ENCODE measurements at places on chromosomes 4 and X.

DNA sequence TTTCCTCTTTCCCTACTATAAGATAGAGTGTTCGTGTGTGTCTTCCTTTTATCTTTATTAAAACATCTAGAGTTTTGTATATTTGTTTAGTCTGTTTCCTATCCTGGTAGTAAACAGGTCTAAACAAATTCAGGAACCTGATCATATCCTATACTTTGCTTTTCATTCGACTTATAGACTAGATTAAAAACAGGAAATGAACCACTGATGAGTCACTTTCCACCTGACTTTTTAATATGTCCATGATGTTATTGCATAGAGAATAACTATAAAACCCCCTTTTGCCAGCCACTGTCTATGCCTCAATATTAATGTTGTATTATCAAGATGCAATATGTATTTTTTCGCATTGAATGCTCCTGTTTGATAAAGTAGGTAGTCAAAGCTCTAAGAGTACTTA lies 1794.0 kb downstream of the STIM2 start:
- DNase-seq: no peak

GRCh38 chrX:40012868-40013265 lies 84.9 kb downstream of the BCOR start:
- DNase-seq: no peak

DNA sequence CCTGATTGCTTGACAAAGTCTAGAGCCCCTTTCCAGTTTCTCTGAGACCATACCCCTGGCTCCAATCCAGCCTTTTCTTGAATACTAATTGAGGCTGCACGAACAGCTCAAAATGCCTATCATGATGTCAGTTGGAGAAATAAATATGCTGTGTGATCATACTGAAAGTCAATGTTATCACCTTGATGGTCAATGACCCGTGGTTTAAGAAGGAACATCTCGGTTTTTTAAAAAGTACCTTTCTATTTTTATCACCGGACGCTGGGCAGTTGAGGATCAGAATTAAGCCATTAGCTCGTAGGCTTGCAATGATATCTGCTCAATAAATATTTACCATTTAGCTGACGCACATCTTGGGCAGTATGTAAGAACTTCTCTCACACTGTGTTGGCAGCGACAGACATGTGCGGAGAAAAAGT lies 852 bp upstream of the WDR44 start:
- no peak for DNase-seq

GRCh38 chrX:119529345-119530276 lies 35.6 kb downstream of the STEEP1 start:
- DNase-seq: no peak

DNA sequence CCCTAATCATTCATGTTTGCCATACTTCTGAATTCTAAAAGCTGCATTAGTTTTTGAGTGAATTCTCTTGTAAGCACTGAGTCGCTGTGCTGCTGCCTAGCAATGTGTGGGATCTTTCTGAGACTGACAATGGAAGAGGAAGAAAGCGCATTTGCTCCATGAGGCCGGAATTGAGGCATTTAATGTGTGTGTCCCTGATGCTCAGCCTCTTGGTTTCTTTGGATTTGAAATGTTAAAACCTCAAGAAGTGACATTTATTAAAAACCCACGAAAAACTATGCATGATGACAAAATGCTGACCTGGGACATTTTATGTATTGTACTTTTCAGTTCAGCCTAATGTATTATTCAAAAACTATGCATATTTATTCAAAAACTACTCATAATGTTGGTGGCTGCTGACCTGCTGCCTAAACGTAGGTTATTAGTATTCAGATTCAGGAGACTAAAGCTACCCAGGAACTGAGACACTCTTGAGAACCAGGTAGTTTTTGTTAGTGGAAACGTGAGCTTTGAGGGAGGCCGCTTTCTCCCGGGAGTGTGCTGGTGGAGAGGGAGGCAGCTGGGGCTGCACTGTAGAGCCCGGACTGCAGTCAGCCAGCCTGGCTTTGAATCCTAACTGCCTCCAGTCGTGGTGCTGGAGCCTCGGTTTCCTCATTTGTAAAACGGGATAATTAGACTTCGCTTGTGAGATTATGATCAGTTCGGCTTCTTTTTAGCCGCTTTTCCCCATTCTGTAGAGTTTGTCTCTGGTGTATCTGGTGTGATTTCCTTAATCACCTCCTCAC lies 11.3 kb downstream of the RGS12 start:
- DNase-seq: no peak

- DNase-seq: no peak
Measured at GRCh38 chr4:128159967-128160366, 98.9 kb downstream of the LARP1B start.

- peak; percentile 11 for DNase-seq
Measured at GRCh38 chr4:80500613-80501012, 165.1 kb downstream of the CFAP299 start.

DNA sequence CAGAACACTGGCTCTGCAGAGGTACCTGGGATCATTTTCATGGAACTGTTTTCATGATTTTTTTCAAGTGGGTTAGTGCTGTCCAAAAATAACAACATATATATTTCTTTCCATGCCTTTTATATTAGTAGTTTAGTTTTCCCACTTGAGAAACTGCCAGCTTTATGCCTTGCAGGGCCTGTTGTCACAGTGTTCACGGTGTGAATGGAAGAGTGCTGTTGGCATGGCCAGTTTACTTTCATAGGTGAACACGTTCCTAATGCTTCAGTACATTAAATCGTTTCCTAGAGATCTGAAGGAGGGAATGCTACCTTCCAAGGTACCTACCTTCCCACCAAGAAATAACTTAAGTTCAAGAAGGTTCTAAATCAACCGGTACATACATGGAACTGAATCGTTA lies 12.6 kb downstream of the DOCK11 start:
- no peak for DNase-seq

- DNase-seq: peak; percentile 13
Measured at GRCh38 chrX:5306654-5307121, 922.0 kb downstream of the NLGN4X start.

DNA sequence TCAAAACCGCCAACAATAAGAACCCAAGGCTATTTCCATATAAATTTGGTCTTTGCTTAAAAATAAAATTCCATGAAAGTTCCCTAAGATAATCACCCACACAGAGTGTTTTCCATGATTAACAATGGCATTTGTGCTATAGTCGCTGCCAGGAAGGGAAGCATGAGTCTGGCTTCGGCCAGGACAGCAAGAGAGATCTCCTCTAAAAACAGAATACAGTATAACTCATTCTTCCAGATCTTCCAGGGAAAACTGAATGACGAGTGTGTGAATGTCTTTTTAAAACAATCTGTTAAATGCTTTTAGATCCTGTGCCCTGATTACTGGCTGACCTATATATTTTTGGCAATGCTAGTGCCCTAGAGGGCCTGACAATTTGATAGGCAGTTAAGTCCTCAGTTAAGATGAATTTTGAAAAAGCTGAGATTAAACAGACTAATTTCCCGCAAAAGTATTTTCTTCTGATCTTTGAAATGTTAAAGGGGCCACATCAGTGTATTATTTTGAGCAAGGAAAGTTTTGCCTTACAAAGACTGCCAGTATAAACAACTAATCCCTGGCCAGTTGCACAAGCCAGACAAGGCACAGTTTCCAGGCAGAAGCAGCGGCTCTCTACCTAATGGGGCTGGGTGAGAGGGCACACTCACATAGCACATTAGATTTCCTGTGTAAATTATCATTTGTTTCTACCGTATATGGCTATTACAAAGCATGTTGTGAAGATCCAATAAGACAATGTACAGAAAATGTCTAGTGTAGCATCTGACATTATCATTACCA lies 127.3 kb downstream of the DCHS2 start:
- DNase-seq: no peak

DNA sequence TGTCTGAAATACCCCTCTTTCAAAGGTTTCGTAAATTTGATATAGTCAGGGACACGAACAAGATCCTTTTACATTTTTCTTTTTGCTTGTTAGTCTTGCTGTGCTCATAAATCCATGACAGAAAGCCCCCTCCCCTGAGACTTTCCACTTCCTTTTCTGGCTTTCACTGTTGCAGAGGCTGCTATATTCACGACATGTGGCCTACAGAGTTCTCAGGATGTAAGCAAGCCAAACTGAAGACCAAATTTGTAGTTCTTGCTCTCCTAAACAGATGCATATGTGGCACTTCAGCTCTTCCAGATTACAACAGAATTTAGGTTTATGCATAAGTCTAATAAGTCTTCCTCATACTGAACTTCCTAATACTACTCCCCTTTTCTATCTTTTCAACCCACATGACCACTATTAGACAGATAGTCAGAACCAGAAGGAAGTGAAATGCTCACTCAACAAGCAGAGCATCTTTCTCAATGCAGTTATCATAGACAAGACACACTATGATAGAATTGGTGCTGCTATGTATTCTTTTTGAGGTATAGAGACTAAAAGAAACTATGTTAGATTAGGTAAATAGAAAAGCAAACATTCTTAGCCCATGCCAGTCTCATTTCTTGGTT lies 15.0 kb downstream of the BTK start:
- DNase-seq: no peak

GRCh38 chrX:81174286-81174685 lies 27.4 kb downstream of the HMGN5 start:
- DNase-seq: peak; percentile 2

GRCh38 chr4:53450773-53451172 lies 73.3 kb downstream of the FIP1L1 start:
- no peak for DNase-seq

DNA sequence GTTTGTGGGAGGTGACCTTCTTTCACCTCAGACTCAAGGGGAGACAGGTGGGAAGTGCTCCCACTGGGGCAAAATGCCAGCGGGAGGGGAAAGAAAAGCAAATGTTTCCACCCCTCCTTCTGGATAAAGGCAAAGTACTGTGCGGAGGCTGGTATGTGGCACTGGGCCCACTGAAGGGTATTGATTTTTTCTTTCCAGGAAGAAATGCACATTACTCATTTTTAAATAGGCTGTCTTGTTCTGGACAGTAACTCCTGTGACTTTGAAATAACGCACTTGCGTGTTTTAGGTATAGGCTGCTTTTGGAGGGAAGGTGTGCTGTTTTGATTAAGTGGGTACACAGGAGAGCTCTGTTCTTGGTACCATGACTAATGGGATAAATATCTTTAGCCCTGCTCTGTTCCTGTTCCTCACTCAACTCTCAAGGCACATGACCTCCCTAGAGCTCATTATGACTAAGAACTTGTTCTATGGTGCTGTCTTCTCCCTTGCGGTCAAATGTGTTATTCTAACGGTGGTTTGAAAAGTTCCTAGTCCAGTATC lies 40.7 kb upstream of the MBTPS2 start:
- DNase-seq: no peak

- DNase-seq: no peak
Measured at GRCh38 chr4:37902738-37903693, 12.1 kb downstream of the TBC1D1 start.

GRCh38 chr4:85611661-85612060 lies 136.7 kb downstream of the ARHGAP24 start:
- no peak for DNase-seq

GRCh38 chr4:155403886-155404285 lies 27.1 kb upstream of the MAP9 start:
- no peak for DNase-seq

DNA sequence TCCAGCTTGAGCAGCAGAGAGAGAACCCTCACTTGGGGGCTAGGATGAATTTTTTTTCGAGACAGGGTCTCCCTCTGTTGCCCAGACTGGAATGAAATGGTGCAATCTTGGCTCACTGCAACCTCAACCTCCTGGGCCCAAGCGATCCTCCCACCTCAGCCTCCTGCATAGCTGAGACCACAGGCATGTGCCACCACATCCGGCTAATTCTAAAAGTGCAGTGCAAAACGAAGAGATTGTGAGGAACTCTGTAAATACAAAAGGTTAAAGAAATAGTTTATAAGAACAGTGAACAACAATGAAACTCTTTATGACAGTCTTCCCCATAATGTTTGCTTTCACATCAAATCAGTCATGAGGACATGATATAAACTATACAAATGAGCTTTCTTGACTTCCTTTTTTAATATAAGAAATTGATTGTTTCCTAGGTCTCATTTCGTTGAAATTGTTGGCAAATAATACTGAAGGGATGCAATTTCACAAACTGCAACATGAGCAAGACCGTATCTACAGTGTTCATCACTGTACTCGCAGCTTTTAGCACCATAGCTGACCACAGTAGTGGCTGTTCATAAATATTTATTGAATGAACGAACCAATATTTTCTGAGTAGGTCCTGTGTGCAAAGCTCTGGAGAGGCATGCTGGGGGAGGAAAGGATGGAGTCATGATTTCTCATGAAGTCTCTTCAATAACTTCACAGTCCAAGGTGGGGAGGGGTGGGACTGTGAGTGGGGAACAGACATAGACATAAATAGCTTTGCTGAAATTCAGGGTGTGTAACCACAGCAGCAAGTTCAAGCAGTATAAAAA lies 116.1 kb downstream of the SHROOM3 start:
- no peak for DNase-seq

DNA sequence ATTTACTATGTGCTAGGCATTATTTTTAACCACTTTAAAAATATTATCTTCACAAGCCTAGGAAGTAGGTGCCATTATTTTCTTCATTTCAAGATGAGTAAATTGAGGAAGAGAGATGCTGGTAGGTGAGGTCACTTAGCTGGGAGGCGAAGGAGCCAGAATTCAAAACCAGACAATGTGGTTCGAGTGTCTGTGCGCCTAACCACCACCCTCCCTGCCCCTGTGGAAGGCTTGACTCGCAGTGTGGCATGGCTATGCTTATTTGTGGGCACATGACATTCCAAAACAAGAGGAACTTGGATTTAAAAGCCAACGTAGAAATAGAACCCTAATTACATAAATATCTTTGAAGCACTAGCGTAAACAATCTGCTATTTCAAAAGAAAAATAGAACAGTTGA lies 226.6 kb upstream of the PITX2 start:
- no peak for DNase-seq

- DNase-seq: no peak
Measured at GRCh38 chr4:45349859-45350258, 623.5 kb upstream of the GNPDA2 start.

- no peak for DNase-seq
Measured at GRCh38 chr4:13218326-13218958, 265.7 kb downstream of the RAB28 start.

GRCh38 chr4:139042981-139043460 lies 27.4 kb downstream of the NOCT start:
- DNase-seq: no peak

Measured in activated CD4-positive, alpha-beta T cell treated with anti-CD3 and anti-CD28 coated beads, Interleukin-2, Interleukin-6, amounts not matched to agents 100 ng/mL and 50 ng/mL, durations not matched to agents 16 hours and 8 hours (primary cell).